Tongue (tissue), 3 donors: ENCODE measurements at places on chromosomes 3 and 15.

- DNase-seq: no peak
Observed at GRCh38 chr3:100261485-100261903, 702 bp downstream of the TBC1D23 start.

GRCh38 chr3:125440559-125440955, 65.4 kb upstream of the ZNF148 start:
- DNase-seq: peak; percentile 12

DNA sequence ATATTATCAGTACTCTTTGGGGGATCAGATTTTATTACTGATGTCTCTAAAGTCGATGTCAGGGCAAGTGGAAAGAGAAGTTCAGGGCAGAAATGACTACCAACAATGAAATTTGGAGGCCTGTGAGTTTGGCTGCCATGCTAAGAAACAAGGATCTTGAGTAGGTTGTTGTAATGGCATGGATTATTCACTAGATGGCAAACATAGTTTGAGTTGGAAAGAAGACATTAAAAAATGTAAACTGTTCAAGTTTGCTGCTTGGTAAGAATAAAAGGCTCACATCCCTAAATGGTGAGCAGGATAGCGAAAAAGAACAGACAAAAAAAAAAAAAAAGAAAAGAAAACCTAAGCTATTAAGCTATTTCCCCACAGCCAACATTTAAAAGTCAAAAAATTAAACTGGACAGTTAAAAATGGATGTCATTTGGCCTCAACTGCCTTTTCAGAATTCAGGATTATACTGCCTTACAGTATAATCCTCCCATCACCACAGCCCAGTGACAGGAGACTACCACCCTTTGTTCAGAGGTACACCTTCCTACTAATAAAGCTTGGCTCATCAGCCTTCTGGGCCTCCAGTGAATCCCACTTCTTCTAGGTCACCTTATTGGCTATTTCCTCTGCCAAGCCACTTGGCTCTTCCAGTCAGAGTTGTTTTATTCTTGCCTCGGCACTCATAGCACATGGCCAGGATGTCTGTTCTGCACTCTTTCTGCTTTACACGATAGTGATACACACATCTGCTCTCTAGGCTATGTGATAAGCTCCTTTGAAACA, 163.7 kb downstream of the PLD1 start:
- DNase-seq: peak; percentile 80

- DNase-seq: no peak
Observed at GRCh38 chr3:146637871-146638270, 32.7 kb upstream of the PLSCR5 start.

DNA sequence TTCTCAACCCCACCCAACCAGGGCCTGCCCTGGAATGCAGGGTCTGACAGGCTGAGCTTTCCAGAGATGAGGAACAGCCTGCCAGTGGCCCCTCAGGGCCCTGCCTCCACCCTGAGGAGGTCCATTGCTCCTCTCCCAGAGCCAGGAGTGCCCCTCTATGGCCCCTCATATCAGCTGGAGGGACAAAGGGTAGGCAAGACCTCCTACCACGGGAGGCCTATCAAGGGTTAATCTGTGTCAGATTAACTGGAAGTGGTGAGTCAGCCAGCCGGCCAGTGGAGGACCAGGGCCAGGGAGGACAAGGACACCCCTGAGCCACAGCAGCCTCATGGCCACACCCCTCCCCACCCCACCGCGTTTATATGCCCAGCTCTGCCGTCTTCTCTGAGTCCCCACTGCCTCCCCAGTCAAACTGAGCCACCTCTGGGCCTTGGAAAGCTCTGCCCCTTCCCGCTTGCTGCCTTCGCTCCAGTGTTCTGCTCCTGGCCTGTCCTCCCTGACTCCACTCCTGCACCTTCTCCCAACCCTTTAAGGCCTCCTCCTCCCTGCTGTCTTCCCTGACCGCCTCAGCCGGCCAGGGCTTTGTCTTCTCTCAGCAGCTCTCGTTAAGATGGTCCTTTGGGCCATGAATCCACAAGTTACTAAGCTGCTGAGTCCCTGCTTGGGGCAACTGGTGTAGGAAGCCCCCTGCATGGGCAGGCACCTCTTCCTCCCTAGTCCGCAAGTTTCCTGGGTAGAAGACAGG, 6.5 kb downstream of the CCDC33 start:
- no peak for DNase-seq

DNA sequence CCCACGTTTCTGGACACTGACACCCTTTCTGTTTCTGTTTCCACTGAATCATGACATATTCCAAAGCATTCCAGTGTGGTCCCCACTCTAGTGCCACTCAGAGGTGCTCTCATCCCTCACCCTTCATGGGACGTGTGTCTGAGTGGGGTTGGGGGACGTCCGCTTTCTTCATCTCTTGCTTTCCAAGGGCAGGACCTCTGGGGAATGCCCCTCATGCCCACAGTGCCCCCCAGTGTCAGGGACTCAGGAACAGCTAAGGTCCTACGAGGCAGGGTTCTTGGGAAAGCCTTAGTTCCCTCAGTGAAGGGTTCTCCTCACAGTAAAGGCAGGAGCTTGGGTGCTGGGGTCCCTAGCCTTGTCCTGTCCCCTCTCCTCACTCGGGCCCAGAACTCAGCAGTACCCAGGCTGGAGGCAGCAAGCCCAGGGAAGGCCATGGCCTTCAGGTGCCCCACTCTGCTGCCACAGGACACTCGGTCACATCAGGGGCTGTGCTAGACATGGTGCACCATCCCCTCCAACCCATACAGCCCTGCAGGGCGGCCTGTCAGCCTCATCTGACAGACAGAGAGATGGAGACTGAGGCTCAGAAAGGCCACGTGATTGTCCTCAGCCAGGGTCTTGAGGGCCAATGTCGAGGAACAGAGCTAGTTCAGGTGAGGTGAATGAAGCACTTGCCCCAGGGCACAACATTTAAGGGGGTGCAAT, 261.0 kb downstream of the TLE3 start:
- no peak for DNase-seq

- no peak for DNase-seq
Observed at GRCh38 chr15:90915808-90916440, 12.8 kb downstream of the MAN2A2 start.
